Effector memory CD4-positive, alpha-beta T cell (primary cell): ENCODE measurements at places on chromosomes 6 and 20.

GRCh38 chr20:58584051-58584824 is 66.8 kb upstream of the STX16 start:
- DNase-seq = no peak

- DNase-seq = no peak
Measured at GRCh38 chr6:130937942-130938604, 110.9 kb downstream of the SMLR1 start.

DNA sequence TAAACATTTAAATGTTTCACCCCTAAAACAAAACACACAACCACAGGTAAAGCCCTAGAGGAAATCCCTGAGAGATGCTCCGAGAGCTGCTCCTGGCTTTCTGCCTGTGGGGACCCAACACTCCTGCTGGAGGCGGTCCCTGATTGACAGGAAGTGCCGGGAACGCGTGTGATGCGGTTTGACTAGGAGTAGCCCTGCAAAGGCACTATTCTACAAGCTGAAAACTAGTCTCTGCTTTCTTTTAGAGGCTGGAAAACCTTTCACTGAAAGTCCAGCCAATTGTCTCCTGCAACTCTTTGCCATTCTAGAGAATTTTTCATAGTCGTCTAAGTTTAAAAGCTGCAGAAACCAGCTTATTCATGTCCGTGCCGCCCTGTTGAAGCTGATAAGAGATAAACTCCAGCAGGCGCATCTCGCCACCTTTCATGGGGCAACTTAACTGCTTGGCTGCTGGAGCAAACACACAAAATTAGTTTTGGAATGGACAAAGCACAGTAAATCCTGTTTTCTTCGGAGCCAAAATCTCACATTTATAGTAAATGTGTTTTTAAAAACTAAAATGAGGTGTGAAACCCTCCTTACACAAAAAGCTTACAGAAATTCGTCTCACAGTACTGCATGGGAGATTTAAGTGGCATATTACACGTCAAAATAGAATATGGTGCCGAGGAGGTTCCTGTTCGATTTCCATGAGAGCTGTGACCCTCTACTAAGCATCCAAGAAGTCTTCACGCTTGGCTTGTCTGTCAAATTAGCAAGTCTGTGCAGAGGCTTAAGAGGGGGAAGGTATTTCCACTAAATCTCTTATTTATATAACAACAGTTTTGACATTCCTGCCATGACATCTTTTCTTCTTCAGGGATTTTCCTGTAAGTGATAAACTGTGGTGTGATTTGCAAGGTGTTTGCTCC is 46.9 kb downstream of the DACT2 start:
- no peak for DNase-seq

DNA sequence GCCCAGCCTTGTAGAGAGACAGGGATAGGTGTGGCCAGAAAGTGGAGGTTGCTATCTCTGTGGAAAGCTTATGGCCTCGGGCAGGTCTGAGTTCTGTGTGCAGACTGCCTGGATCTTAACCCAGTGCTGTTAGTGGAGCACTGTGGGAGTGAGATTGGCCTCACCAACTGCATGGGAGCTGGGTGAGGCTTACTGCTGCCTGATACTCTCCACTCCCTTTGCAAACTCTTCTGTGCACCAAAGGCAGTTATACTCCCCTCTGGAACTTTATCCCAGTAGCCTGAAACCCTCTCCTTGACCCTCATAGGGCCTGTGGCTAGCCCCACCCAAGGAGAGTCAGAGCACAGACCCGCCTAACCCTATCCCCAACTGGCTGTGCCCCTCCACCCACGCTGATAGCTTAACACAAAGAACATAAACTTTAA is 41.4 kb upstream of the PKIB start:
- no peak for DNase-seq

- no peak for DNase-seq
Measured at GRCh38 chr6:90583836-90584481, 2.9 kb downstream of the MAP3K7 start.

DNA sequence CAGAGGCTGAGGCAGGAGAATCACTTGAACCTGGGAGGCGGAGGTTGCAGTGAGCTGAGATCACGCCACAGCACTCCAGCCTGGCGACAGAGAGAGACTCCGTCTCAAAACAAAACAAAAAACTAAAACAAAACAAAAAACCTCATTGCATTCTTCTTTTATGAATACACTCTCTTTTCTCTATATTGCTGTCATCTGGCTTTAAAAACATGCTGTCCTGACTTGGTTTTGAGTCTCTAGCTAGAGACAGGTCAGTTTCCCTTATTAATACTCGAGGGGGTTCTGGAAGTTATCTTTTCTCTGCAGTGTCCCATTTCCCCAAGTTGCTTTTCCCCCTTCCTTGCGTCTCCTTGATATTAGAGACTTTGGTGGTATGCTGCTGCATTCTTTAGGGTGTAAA is 50.9 kb downstream of the RIOK1 start:
- DNase-seq = no peak

DNA sequence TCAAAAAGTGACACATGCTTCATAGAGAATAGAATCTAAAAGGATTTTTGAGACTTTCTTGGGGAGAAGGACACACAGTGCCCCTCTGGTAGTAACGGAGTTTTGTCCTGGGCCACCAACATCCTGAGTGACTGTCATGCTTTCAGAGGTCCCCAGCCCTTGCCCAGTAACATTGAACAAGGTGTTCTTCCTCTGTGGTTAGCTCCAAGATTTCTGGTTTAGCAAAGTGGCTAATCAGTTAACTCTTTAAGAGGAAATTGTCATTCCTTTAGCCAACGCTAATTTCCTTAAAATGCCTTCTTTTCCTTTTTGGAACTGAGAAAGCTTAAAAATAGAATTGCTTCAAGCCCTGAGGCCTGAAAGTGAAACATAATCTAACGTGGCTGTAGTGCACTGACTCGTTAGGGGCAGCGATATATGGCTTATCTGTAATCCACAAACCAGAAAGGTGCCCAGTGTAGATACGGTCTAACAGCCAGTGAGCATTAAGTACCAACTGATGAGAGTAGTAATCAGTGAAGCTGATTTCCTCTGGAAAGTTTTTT is 7.8 kb downstream of the E2F3 start:
- no peak for DNase-seq

DNA sequence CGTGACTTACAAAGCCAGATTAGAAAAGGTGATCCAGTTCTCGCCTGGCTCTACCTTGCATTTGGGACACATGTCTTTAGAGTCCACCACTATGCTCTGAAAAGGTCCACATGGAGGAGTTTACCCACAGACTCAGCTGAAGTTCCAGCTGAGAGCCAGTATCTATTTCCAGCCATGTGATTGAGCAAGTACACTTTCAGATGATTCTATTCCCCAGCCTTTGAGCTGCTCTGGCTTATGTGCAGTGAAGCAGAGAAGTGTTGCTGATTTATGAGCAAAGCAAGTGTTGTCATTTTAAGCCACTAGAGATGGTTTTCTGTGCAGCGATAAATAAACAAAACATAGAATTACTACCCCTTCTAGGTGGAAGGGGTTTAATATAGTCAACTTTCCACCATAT is 520.8 kb upstream of the RNF217 start:
- DNase-seq = no peak

GRCh38 chr6:3739311-3739897 is 12.1 kb downstream of the PXDC1 start:
- DNase-seq = no peak

GRCh38 chr6:9634776-9635175 is 780.1 kb downstream of the TFAP2A start:
- no peak for DNase-seq

GRCh38 chr6:18492972-18493371 is 105.8 kb downstream of the RNF144B start:
- no peak for DNase-seq
